Activated T-helper 1 cell treated with anti-CD3 and anti-CD28 coated beads, Interleukin-2, amount 50 U/mL, for 16 hours (primary cell): ENCODE measurements at places on chromosomes 12 and 14.

DNA sequence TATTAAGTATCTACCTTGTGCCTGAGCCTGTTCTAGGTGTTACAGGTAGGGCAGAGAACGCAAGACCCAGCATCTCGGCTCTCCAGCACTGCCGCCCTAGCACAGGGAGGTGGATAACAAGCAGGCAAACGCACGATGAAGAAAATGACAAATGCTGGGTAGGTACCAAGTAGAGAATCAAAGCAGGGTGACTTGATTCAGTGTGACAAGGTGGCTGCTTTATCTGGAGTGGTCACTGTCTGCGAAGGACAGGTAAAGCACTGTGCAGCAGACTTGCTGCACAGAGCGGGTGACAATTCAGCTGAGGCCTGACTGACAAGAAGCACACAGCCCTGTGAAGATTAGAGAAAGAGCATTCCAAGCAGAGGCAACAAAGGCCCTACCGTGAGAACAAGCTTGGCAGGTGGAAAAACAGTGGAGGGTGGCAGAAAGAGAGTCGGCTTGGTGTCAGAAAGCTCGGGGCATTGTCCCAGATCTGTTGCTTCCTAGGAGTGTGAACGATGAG, 12.9 kb downstream of the PRKCH start:
- DNase-seq = no peak

DNA sequence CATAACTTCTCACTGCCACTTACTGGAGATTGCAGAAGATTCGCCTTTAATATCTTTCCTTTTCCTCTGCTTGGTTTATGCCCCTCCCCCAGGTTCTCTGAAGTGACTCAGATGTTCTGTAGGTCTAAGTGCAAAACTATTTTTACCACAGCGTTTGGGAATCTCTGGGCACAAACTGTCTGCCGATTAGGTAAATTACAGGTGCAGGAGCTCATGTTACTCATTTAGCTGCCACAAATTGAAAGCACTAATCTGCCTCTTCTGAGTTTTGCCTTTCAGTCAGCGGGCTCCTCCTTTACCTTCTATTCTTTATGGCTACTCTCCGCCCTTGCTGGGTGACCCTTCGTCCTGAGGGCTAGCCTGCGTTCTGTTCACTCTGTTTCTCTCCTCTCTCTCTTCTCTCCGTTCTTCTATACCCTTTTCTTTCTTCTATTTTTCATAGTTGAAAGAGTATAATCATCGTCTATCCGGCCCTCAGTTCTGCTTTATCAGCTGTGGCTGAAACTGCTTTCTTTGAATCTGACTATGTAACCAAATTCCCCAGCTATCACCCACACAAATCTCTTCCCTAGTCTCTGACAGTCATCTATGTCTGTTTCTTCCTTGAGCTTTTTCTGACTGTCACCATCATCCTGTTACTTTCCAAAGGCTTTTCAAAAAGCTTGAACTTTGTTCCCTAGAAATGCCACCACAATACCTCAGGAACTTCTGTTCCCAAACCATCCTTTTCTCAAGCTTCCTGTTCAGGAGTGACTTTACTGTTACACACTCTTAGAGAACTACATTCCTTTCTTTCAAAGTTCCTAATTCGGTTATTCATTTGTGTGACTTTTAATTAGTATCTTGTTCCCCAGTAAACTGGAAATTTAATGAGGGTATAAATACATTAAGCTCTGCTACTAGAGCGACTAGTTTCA, 4.3 kb upstream of the MYF6 start:
- no peak for DNase-seq

- no peak for DNase-seq
Observed at GRCh38 chr12:22321638-22322037, 12.9 kb downstream of the ST8SIA1 start.

- no peak for DNase-seq
Observed at GRCh38 chr14:60094306-60094897, 2.7 kb downstream of the PCNX4 start.

- DNase-seq = no peak
Observed at GRCh38 chr12:57552835-57553313, 3.0 kb downstream of the KIF5A start.

DNA sequence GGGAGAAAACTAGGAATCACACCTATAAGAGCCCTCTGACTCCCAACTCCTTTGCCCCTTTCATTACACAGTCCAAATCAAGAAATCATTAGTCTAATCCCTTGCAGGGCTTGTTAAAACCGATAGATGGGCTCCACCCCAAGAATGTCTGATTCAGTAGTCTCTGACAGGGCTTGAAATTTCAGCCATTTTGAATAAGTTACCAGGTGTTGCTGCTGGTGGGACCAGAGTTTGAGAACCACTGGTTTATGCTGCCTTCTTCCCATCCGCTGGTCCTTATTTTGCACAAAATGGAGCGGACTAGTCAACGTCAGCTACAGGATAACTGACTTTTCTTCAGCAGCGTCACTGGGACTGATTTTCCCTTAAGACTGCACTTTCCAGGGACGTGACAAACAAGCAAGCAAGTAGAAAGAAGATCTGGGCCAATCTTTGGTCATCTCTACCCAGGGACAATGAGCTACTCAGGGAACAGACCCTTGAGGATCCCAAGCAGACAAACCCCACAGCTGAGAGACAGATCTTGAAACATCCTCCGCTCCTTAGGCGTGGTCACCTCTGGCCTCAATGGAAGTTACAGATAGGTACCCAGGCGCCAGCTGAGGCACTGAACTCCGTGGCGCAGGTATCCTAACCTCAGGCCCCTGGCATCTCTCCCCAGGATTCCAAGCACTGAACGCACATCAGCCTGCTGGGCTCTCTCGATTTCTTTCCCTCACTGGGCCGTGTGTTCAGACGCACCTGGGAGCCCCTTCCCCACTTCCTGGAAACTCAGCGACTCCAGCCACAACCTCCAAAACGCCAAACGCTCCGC, 900 bp downstream of the KCTD10 start:
- no peak for DNase-seq

DNA sequence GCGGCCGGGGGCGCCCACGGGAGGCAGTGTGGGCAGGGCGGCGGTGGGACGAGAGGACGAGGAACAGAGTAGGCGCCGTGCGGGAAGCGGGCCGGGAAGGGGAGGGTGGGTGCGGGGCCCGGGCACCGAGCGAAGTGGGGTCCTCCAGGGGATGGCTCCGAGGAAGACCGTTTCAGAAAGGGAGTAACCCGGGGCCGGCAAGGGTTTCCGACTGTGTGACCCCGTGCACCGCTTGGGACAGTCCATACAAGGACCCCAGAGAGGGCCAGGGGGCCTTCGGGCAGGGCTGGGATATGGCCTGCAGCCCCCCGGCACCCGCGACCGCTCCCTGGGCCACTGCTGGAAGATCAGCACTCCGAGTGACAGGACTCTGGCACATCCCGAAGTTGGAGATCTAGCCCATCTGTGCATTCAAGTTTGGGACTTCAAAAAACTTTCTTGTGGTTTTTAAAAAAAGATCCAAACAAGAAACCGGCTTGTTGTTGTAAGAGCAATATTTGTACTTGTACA, 448 bp downstream of the TSPAN9 start:
- no peak for DNase-seq

- no peak for DNase-seq
Observed at GRCh38 chr14:90788031-90788430, 28.2 kb downstream of the TTC7B start.

DNA sequence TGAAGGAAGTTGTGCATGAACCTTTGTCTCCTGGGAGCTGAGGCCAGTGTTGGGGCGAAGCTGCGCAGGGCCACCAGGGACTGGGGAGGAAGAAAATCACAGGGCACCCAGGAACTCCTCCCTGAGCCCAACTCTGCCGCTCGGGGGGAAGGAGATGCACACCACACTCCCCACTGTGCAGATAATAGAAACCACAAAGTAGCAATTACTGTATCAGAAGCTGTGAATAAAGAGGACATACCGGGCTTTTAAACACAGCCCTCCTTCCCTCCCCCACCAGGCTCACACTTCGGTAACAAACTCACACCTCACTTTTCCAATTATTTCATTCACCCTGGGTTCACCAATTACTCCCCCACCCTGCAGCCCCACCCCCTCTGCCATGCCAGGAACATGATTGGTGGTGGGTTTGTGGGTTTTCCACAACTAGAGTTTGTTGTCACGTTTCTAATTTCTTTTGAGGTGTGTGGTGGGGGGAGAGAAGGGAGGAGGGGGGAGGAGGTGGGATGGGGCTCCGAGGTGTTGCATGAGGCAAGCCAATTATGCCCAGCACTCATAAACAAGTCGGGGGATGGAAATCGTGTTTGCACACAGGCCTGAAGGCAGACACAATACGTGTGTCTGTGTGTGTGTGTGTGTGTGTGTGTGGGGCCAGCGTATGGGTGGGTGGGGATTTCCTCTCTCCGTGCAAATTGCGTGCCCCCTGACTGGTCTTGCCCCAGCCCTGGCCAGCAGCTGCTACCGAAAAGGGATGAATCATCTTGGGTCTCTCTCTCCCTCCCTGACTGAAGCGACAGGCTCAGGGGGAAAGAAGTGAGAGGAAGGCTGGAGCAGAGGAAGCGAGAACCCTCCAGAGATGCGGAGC, 103.3 kb downstream of the RBM19 start:
- DNase-seq = no peak
